ENCODE measurements at places on chromosomes 5 and 9. TPM values are rescaled to one million over a fixed set of nuclear protein-coding genes. Genes with fewer than 3 reads are reported as not detected.
A peak's percentile ranks its signal among the peaks of the same experiment; 100 is the strongest.

DNA sequence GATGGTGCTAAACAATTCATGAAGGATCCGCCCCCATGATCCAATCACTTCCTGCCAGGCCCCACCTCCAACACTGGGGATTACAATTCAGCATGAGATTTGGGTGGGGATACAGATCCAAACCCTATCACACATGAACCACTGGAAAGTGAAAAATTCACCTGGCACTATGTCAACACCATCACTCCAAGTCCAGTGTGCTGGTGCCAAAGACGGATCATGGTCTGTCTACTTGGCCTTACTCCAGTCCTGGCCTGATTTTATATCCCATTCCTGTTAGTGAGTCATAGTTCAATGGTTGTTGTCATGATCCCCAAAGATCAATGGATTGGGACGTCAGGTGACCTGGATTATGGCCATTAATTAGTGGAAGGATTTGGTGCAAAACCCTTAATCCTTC, 147.4 kb upstream of the RPS23 start:
- no peak for DNase-seq

FYB1 gene
- total RNA-seq, result 10.5 TPM

GRCh38 chr9:34866614-34867013, 91.5 kb upstream of the PHF24 start:
- DNase-seq, result no peak

- peak; percentile 53 for DNase-seq
These were observed 350.3 kb upstream of the ACTBL2 start for GRCh38 chr5:57832875-57833274.

- peak; percentile 60 for DNase-seq
These were observed 93.9 kb downstream of the EFNA5 start for GRCh38 chr5:107576736-107577393.
